ENCODE measurements at places on chromosomes 13 and 19. TPM values are rescaled to one million over a fixed set of nuclear protein-coding genes. Genes with fewer than 3 reads are reported as not detected.

- no peak for DNase-seq
These were observed 13.7 kb downstream of the RNASEH2B start for GRCh38 chr13:50923272-50923671.

The ADGRE1 gene
- not detected for total RNA-seq

- DNase-seq = no peak
These were observed 1556.2 kb downstream of the SLITRK5 start for GRCh38 chr13:89227356-89227755.

DNA sequence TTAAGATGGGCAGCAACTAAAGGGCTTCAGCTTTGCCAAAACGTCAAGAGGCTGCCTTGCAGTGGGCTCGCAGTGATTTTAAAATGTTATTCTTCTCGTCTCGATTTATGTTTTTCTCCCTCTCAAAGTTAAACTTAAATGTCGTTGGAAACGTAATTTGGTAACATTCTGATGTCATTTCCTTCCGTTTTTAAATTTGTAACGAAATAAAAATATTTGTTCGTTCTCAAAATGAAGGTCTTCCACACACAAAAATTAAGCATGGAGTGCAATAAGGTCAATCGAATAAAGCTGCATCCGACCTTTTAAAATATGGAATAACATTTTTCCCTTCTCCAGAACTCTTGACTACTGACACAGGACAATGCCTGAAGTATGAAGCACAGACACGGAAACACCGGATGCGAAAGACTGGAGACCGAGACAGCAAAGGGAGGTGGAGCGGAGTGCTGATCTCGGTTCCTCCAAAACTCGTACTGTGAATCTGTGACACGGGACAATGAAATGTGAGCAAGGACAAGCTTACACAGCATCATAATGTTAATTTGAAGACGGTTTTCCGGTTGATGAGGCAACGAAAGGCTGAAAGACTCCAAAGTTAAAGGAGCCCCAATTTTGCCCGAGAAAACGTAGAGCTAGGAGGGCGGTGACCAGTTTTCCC, 850 bp downstream of the MTMR6 start:
- DNase-seq = no peak

DNA sequence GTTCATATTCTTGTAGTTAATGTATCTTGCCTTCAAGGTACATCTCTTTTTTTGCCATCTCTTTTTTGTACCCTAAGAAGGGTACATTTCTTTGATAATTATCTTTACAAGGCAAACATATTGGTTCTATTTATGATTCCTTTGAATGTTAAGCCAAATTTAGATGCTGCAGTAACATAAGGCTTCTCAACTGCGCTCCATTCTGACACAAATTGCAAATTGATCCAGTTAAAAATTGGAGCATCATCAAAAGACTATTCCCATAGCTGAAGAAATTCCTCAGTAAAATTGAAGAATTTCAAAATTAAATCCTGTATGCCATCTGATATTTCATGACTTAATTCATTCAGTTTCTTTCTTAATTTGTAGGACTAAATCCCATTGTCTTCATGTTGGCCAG, 2.7 kb upstream of the ZNF780A start:
- no peak for DNase-seq

Data from osteocyte (in vitro differentiated cells).